ENCODE measurements at places on chromosomes 1 and 21. TPM values are rescaled to one million over a fixed set of nuclear protein-coding genes. Genes with fewer than 3 reads are reported as not detected.

Gene KCNK2
- not detected for total RNA-seq

Gene CMPK1
- 106 TPM for total RNA-seq

Gene CRABP2
- 1.2 TPM for total RNA-seq

Gene REN
- total RNA-seq: not detected

Gene C1orf35
- total RNA-seq: 18.9 TPM

Gene CNN3
- total RNA-seq: 1.6 TPM

Gene INTS3
- 50.5 TPM for total RNA-seq

Gene SLC22A15
- 1.3 TPM for total RNA-seq

Data from activated CD4-positive, alpha-beta memory T cell treated with anti-CD3 and anti-CD28 coated beads, Interleukin-2, amount 10 ng/mL, durations not matched to agents 7 days and 5 days (primary cell).